NCI-H774 (cell line): ENCODE measurements at places on chromosomes 3 and 15.

DNA sequence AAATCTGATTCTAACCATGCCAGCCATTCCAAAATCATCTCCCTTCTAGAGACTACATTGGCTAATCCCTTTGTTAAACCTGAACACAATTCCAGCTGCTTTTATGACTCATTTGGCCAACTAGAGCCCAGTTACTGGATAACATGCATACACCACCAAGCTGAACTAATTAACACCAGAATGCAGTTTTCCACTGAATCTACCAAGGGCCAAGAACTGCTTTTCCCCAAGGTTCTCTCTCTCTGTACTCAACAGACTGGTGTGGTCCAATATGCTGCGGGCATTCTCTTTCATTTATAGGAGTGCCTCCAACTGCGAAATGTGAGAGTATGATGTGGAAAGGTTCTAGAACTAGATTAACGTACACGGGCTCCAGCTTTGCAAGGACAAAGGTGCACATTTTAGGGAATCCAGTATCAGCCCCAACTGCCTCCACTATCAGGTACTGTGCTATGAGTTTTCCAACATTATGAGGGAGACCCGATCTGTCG is 1.5 kb downstream of the CHSY1 start:
- no peak for DNase-seq

DNA sequence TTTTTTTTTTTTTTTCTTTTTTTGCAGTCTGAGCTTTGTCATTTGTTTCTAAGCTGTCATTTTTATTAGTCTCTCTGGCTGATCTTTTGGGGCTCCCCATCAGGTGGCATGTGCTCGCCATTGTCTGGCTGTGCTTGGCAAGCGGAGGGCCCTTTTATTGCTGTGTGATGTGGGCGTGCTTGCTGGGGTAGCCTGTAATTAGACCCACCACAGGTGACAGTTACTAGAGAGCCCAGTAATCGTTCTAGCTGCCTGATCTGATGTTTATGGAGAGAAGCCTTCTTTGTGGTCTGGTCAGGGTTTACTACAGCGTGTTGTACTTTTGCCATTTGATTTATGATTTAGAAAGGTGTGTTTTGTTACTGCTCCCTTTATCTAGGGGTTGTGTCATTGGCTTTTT is 179.9 kb downstream of the MCTP2 start:
- DNase-seq, result peak; percentile 73

- no peak for DNase-seq
These were observed 47.7 kb upstream of the FMN1 start for GRCh38 chr15:33242165-33242564.

GRCh38 chr3:66038726-66039589 is at the start of gene MAGI1:
Gene MAGI1 (minus strand): TSS chr3:66038918. CDS start chr3:66038308, 610 bp downstream.
- peak; percentile 78 for DNase-seq

DNA sequence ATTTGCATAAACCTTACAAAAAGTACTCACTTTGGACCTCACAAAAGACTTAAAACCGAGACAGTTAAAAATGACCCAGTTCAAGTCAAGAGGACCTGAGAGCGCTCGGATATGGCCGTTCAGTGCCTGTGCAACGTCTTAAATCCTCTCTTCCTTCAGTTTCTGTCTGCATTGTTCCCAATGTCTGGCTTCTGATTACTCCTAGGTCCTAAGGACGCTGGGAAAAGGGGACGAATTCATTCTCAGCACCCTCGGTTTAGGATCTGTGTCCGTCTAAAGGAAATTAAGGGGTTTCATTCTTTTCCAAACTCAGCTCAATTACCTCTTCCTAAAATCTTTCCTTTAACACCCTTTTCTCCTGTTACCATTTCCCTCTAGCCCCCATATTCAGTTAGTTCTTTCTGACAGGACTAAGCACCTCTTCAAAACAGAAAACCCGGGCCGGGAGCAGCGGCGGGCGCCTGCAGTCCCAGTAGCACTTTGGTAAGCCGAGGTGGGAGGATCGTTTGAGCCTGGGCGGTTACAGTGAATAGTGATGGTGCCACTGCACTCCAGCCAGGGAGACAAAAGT is 970 bp downstream of the DPPA4 start:
- DNase-seq, result no peak
